ENCODE measurements at places on chromosomes 12 and 14. TPM values are rescaled to one million over a fixed set of nuclear protein-coding genes. Genes with fewer than 3 reads are reported as not detected.

DNA sequence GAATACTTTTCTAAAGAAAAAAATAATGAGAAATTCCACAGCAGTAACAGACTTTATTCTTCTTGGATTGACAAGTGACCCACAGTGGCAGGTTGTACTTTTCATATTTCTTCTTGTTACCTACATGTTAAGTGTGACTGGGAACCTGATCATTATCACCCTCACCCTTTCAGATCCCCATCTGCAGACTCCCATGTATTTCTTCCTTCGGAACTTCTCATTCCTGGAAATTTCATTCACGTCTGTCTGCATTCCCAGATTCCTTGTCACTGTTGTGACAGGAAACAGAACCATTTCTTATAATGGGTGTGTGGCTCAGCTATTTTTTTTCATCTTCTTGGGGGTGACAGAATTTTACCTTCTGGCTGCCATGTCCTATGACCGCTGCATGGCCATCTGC, 2.3 kb downstream of the OR6C75 start:
- no peak for DNase-seq

Gene MRPL42
- polyA plus RNA-seq: 30.4 TPM

GRCh38 chr14:77055981-77056380, 27.5 kb upstream of the IRF2BPL start:
- DNase-seq: no peak

DNA sequence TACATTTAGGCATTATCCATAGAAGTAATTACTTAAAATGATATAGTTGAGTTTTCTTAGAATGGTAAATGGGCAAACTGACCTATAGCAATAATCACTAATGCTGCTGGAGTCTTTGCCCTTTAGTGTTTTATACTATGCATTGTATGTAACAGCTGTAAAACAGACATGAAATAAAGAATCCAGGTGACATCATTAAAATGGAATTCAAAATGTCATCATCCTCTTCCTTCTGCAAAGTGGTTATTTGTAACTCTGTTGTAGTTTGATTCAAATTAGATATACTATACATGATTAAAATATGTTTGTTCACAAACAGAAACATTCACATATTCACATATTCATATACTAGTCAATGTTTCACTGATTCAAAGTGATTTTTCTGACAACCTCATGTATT, 598.8 kb downstream of the SLC16A7 start:
- no peak for DNase-seq

- no peak for DNase-seq
These were observed 62.3 kb downstream of the R3HDM2 start for GRCh38 chr12:57368349-57369095.

- DNase-seq: no peak
These were observed 25.1 kb upstream of the SLC8A3 start for GRCh38 chr14:70213721-70214282.

Gene IFNG-AS1
- polyA plus RNA-seq: 5.5 TPM

GRCh38 chr14:91244501-91244901, at the start of gene GPR68:
GPR68 (minus strand) TSS chr14:91244704; CDS start chr14:91235050, 9,654 bp downstream.
- no peak for DNase-seq

- no peak for DNase-seq
These were observed 81.6 kb upstream of the MANSC4 start for GRCh38 chr12:27861428-27862167.

DNA sequence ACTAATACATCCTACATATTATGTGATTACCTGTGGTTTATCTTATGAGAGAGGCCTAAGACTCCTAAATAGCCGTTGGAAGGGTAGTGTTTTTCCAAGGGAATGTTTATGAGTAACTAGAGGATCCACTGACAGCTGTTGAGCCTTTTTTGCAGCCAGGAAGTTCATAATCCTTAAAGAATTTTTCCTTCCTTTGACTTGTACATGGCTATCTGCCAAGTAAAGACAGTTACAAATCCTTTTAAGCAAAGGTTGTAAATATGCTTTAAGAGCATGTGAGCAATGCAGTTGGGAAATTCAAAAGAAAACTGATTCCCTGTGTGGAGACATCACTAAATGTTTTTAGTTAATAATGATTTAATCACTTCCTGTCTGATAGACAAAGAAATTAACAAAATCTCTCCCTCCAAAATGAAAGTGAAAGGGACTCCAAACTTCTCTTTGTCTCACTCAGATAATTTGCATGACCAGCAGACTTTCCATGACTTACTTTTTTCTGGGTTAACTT, 333.8 kb downstream of the PDZRN4 start:
- peak; percentile 50 for DNase-seq

GRCh38 chr12:18206198-18206597, 55.1 kb upstream of the PIK3C2G start:
- DNase-seq: no peak

DNA sequence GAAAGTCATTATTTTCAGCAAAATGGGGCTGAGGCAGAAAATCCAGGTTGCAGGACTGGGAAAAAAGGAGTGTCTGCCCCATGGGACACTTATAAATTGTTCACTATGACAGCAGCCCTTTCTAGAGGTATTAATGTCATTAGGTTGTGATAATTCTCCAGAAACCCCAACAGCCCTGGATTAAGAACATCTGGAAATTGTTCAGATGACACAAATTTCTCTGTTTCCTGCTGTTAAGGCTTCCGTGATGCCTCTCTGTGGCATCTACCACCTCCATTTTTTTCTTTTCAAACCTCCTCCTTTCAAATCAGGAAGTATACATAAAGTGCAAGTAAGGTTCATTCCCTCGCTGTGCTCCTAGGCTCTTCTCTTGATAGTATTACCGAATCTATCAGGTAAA, 25.6 kb downstream of the EGLN3 start:
- DNase-seq: no peak

Measured in B cell (primary cell).